ENCODE measurements at places on chromosomes 2 and 18.
A peak's percentile ranks its signal among the peaks of the same experiment; 100 is the strongest.

- DNase-seq = peak; percentile 84
Observed at GRCh38 chr2:151771599-151772358, 37.5 kb upstream of the NEB start.

GRCh38 chr2:147846412-147847081 lies 1.7 kb downstream of the ACVR2A start:
- no peak for DNase-seq

- no peak for DNase-seq
Observed at GRCh38 chr2:208062113-208062512, 36.8 kb upstream of the PLEKHM3 start.

- no peak for DNase-seq
Observed at GRCh38 chr2:118231759-118232158, 143.5 kb downstream of the INSIG2 start.

DNA sequence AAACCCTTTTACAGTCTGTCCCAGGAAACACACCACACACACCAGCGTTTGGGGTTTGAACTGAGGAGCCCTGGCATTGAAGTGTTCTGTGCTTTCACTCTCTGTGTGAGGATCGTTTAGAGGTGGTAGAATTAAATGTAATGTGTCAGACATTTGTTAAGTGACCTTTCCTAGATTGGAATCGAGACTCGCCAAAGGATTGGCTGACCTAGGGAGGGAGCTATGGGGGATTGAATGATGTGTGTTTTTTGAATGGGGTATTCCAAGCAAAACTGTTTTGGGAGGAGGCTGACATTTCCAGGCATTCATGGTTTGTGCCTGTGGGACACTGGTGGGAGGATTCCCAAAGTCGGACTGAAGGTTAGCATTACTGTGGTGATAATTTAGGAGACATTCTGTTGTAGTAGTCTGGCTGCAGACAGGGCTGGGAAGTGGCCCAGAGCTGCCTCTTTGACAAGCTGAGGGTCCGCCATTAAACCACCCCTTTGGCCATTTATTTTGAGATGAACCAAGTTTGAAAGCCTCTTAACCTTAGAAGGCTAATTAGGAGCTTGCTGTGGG lies 1.7 kb downstream of the MYO1B start:
- no peak for DNase-seq

GRCh38 chr2:111534910-111535352 lies 349.1 kb downstream of the ANAPC1 start:
- peak; percentile 30 for DNase-seq

DNA sequence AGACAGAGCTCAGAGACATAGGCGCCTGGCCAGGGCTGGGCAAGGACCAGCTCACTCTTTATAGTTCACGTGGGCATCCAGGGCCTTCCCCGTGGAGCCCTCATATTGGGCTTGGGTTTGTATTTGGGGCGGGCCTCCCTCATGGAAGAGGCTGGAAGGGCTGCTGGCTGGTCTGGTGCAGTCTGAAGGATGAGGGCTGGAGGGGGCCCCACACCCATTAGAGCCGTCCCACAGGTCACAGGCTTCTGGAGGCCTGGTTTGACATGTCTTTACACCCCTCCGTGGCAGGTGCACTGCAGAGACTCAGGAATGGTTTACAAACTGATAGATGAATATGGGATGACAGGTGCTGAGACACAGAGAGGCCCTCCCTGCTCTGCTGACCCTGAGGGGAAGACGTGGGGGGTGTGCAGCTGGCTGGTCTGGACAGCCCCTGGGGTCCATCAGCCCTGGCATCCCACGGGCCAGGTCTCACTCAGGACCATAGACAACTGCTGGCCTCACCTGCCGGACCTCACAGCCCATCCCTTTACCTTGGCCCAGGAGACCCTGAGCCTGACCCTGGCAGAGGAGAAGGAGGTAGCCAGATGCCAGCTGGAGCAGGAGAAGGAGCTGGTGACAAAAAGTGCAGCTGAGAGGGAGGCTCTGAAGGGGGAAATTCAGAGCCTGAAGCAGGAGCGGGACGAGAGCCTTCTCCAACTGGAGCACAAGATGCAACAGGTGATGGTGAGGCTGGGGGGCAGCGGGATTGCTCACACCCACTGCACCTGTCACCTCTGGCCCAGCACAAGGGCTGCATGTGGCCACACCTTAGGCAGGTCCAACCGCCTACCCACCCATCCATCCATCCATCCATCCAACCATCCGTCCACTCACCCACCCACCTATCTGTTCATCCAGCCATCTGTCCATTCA lies 43.9 kb downstream of the CROCC2 start:
- no peak for DNase-seq

GRCh38 chr2:240557808-240558207 lies at the start of gene ANKMY1:
Gene ANKMY1, minus strand, starts transcription at chr2:240557988. Its CDS starts 653 bp downstream, at chr2:240557335.
- peak; percentile 67 for DNase-seq

- no peak for DNase-seq
Observed at GRCh38 chr2:9627310-9627709, 3.5 kb downstream of the YWHAQ start.

- no peak for DNase-seq
Observed at GRCh38 chr2:191385416-191386160, 140.4 kb downstream of the MYO1B start.

GRCh38 chr2:239370876-239371725 lies 29.7 kb downstream of the HDAC4 start:
- DNase-seq = no peak

DNA sequence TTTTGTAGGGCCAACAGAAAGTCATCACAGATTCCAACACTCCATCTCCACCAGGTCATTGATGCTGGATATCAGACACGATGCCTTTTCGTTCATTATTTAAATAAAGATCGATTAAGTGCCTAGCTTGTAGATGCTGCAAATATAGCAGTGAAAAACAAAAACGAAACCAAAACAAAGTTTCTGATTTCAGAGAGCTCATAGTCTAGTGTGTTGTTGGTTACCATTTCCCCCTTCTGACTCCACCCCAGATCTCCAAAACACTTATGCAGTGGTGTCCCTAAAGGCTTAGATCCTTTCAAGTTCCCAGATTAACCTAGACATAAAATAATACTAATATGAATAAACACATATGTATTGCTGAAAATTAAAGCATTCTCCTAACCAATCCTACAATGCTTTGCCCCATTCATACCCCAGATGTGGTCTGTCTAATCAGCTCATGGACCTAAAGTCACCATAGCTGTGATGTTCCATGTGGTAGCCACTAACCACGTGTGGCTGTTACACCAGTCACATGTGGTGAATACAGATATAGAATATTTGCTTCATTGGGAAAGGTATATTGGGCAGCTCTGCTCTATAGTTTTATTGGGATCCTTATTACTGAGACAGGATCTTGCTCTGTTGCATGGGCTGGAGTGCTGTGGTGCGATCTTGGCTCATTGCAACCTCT lies 787.2 kb downstream of the TDRD15 start:
- DNase-seq = no peak

DNA sequence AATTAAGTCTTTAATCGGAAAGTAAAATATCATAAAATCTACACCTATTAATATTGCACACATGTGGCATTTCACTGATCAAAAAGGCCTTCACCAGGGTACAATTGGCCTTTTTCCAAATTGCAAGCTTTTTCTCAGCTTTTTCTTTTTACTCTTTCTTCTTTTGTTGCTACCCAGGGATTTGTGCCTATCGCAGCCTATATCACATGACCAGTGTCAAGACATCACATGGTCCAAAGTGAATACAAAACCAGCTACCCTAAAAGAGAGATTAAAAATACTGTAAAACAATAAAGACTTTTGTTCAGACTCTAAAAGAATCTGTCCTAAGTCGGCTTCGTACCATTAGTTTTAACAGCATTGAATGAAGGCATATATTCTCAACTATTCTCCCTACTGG lies 15.0 kb upstream of the OTX1 start:
- no peak for DNase-seq

DNA sequence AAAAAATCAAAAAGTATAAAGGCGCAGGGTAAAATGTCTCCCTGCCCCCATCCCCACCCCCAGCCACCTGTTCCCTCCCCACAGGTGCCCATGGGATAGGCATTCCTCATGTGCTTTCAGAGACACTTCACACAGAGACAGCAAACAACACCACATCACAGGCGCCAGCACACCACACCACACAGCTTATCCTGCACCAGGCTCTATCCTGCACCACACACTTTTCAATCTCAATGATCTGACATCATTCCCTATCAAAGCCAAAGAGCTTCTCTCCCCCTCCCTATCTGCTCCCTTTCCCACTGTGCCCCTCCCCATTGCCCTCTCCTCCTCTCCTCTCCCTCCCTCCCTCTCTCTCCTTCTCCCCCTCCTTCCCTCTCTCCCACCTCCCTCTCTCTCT lies 15.5 kb downstream of the FAM178B start:
- DNase-seq = no peak

DNA sequence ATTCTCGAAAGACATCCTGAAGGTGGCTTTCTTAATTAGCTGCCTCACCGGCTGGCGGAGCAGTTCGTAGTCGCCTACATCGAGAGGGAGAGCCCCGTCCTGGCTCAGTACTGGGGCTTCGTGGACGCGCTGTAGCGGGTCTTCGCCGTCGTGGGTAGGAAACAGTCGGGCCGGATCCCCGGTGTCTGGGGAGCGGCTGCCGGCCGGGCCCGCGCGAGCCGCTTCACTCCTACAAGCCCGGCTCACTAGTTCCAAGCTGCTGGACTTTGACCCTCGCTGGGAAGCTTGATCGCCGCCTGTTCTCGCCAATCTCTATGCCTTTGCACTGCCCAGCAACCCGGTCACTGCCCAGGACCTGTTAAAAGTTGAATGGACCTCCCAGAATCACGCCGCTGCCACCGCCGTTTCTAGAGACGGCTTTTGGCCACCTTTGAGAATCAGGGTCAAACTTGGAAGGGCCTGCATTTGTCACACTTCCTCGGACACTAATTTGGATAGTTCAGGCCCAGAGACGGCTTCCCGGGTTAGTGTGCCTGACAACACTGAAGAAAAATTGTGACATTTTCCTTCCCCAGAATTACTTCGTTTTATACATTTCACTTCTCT lies 41.4 kb upstream of the AKAIN1 start:
- peak; percentile 44 for DNase-seq

- DNase-seq = no peak
Observed at GRCh38 chr18:56444201-56444600, 194.2 kb downstream of the TXNL1 start.

- DNase-seq = no peak
Observed at GRCh38 chr2:215171151-215171550, 32.7 kb upstream of the ABCA12 start.

DNA sequence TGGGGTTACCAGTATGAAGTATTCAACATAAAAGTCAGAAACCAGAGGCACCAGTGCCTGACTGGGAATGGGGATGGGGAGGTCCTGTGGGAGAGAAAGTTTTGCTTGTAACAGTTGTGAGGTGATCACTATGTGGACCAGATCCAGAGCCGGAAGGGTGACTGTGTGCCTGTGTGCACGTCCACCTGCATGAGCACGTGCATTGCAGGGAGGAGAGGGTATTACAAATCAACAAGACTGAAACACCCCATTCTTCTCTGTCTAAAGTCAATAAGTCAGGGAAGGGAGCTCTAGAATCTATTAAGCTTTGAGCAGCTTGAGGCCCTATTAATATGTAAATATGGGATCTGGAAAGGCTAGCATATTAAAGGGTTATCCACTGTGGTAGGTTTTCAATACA lies 241.0 kb upstream of the ACVR2A start:
- DNase-seq = no peak

GRCh38 chr2:20150806-20151571 lies 73.9 kb downstream of the SDC1 start:
- no peak for DNase-seq

GRCh38 chr2:79721966-79722365 lies 209.1 kb downstream of the CTNNA2 start:
- DNase-seq = no peak

DNA sequence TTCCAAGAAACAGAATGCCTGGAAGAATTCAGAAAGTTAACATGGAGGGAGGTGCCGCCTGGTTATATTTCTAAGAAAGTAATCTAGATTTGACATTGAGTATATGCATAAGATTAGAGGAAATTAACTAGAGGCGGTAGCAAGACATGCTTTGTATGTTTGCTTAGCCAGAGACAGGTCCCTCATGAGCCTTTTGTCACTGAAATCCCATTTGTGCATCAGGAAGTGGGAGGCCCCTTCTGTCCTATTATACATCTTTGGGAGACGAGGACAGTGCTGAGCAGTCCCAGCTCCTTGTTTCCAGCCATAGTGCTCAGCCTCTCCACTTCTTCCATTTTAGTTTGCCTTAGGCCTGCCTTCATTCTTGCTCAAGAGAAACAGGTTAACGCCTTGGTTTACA lies 115.4 kb upstream of the LHCGR start:
- DNase-seq = no peak

DNA sequence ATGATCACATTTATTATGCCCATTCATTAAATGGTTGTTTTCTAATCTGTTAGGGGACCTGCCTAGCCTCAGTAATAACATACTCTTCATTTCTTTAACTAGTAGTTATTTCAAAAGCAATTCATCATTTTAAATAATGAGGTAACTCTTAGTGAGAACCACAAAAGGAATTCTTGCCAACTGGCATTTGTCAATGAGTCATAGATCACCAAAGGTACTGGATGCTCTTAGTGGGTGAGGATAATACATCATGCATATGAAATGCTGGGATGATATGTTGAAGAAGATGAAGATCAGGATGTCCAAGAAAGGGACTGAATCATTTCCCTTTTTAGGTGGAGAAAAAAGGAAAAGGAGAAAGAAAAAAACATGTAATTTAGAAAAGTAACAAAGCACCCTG lies 826.2 kb upstream of the DDX18 start:
- DNase-seq = no peak

- DNase-seq = no peak
Observed at GRCh38 chr2:61750624-61751023, 103.2 kb downstream of the FAM161A start.

DNA sequence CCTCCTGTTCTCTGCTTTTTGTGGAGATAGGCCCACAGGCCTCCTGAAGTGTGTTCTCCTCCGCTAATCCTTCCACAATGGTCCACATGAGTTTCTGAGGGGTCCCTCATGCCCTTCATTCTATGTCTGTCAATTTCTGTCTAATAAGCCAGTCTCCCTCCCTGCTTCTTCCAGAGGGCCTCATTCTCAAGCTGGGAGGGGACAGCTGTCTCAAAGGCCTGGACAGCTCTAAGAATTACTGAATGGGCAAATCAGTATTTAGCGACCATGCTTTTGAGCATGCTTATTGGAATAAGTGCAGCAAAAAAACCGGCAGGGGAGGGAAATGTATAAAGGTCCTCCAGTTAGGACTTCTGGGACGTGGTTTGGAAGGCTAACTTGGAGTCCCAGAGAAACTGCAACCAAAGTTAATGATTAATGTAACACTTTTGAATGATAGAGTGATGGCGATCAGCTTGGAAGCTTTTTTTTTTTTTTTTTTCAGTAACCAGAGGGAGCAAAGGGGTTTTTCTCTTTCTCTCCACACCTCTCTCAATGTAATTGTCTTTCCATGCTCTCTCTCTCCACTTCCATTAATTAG lies 890.7 kb upstream of the POU3F3 start:
- no peak for DNase-seq

GRCh38 chr2:96580771-96581170 lies 44.2 kb downstream of the ARID5A start:
- DNase-seq = no peak
